ENCODE measurements at places on chromosomes 5 and 9.

DNA sequence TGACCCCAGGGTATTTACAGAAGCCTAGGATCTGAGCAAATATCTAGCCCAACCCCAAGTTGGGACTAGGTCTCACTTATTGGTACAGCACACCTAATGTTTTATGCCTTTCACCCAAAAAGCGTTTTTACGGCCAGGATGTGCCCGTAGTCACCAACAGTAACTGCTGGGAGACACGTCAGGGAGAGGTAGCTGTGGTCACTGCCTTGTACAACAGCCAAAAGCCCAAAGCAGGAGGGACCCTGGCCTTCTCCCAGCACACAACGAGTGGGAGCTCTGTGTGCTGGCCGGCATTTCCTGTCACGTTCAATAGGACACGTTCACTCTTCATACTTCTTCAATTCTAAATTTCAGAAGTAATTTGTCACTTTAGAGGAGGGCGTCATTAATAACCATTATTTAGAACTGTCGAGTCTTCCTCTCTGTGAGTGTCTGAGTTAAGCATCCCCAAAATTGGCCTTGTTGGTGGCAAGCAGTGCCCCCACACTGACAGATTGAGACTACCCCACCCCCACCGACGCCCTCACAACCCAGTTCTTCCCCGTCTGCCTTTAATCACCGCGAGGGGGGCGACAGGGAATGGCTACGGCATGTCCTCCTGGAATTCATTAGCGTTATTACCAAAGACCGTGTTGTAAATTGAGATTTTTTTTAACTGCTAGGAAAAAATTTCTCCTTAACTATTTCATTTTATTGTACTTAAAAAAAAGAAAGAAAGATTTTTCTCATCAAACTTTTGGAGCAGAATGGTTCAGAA, 80.7 kb downstream of the MVB12B start:
- DNase-seq: no peak

GRCh38 chr5:161155451-161155850, 303.4 kb upstream of the ATP10B start:
- no peak for DNase-seq

DNA sequence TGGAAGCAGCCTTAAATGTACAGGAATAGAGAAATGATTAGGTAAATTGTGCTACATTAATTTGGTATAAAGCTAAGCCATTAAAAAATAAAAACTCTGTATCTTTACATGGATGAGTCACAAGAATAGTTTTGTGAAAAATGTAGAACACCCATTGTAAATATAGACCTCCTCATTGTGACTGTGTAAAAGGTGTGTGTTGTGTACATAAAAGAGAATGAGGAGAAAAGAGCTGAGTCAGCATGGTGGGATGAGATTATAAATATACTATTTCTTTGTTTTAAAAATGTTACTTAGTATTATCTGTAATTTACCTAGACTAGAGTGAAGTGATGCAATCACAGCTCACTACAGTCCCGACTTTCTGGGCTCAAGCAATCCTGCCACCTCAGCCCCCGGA, 250.5 kb downstream of the KIAA0825 start:
- DNase-seq: no peak

- no peak for DNase-seq
These were observed 4.2 kb upstream of the NINJ1 start for GRCh38 chr9:93138171-93138764.

DNA sequence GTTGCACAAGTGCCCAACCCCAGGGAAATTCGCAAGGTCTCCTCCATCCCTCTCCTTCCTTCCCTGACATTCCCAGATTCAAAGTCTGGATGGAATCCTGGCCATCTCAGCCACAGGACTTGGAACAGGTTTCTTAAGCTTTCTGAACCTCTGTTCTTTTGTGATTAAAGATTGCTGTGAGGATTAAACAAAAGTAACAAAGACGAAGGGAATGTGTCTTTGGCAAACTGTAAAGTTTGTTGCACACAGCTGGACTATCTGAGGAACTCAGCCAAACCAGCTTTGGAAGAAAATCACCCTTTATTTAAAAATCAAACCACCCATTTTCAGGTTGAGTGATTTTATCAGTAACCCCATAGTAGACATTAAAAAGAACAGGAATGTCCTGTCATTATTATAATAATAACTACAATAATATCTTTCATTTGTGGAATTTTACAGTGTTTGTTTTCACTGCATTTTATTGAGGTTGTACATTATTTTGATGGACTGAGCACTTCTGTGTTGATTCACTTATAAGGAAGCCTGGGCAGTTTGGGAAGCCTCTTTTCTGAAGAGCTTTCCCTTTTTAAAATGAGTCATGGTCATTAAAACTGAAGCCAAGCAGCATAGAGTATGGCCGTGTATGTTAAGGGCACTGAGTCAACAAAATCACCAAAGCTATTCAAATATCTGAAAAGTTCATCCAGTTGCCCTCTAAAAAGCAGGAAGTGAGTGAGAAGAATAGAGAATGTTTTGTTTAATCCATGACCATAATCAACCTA, 310.2 kb downstream of the AGTPBP1 start:
- no peak for DNase-seq

GRCh38 chr5:51846015-51846414, 462.8 kb downstream of the ISL1 start:
- no peak for DNase-seq

- no peak for DNase-seq
These were observed 92.6 kb upstream of the MVB12B start for GRCh38 chr9:126233913-126234525.
